ENCODE measurements at places on chromosomes 5 and 9. TPM values are rescaled to one million over a fixed set of nuclear protein-coding genes. Genes with fewer than 3 reads are reported as not detected.

The DDX4 gene
- not detected for total RNA-seq

The STPG3 gene
- not detected for total RNA-seq

The ADAMTS12 gene
- 0.52 TPM for total RNA-seq

The GLRA1 gene
- total RNA-seq = not detected

The HMMR gene
- total RNA-seq = 9.8 TPM

The CCL21 gene
- total RNA-seq = 18.5 TPM

The TRAF1 gene
- 1.2 TPM for total RNA-seq

The STING1 gene
- total RNA-seq = 45.5 TPM

The CORO2A gene
- 21.2 TPM for total RNA-seq

The SPATA31C2 gene
- total RNA-seq = not detected

The TSPAN17 gene
- 24.0 TPM for total RNA-seq

The DOCK2 gene
- 2.2 TPM for total RNA-seq

The HMGCS1 gene
- total RNA-seq = 307 TPM

The IFNA21 gene
- total RNA-seq = not detected

The C9orf72 gene
- total RNA-seq = 6.4 TPM

The PCDHGA11 gene
- 1.9 TPM for total RNA-seq

The KCNMB1 gene
- 0.64 TPM for total RNA-seq

The ZMAT2 gene
- 39.7 TPM for total RNA-seq

The TNFSF15 gene
- 1.7 TPM for total RNA-seq

The GPR151 gene
- not detected for total RNA-seq

The NLN gene
- 16.0 TPM for total RNA-seq

The RNF208 gene
- total RNA-seq = 11.2 TPM

The IFNB1 gene
- not detected for total RNA-seq

The GALNT10 gene
- total RNA-seq = 6.7 TPM
